ENCODE measurements at places on chromosomes 6 and 20. TPM values are rescaled to one million over a fixed set of nuclear protein-coding genes. Genes with fewer than 3 reads are reported as not detected.

Gene EYA2
- not detected for total RNA-seq

Gene LY6G5B
- 23.5 TPM for total RNA-seq

Gene KHDC3L
- total RNA-seq, result not detected

Gene CD24
- 0.10 TPM for total RNA-seq

Gene TPD52L1
- 0.33 TPM for total RNA-seq

Gene SMLR1
- total RNA-seq, result not detected

Gene TXLNB
- total RNA-seq, result 0.76 TPM

Gene MUC21
- total RNA-seq, result not detected

Gene GTPBP2
- 87.5 TPM for total RNA-seq

Gene STX11
- 9.9 TPM for total RNA-seq

Gene HSF2
- 13.2 TPM for total RNA-seq

Gene PTK6
- total RNA-seq, result 0.48 TPM

Gene CCM2L
- not detected for total RNA-seq

Gene LRRC1
- 3.2 TPM for total RNA-seq

Gene SCUBE3
- not detected for total RNA-seq

Gene SALL4
- not detected for total RNA-seq

Gene ANKRD66
- total RNA-seq, result not detected

Gene MYB
- total RNA-seq, result 6.4 TPM

Gene SSTR4
- not detected for total RNA-seq

Gene TMEM181
- total RNA-seq, result 19.2 TPM

Gene AGER
- 55.3 TPM for total RNA-seq

Gene HLA-DQB2
- total RNA-seq, result not detected

Gene RGS17
- not detected for total RNA-seq

Gene SMPDL3A
- 0.17 TPM for total RNA-seq

Gene PHACTR3
- not detected for total RNA-seq

Gene TPX2
- total RNA-seq, result 107 TPM

Gene SIRPD
- total RNA-seq, result not detected

Gene CPNE5
- 2.4 TPM for total RNA-seq

Gene SNAP25
- total RNA-seq, result not detected

Gene PTCRA
- total RNA-seq, result not detected

Gene PPP1R10
- 115 TPM for total RNA-seq

Gene PEX6
- 27.1 TPM for total RNA-seq

Gene PDE10A
- total RNA-seq, result not detected

Gene GSTA2
- total RNA-seq, result not detected

Gene ZC3H12D
- total RNA-seq, result 15.2 TPM

Gene PHACTR1
- total RNA-seq, result 0.03 TPM

Gene SLC13A3
- total RNA-seq, result not detected

Gene HLA-A
- 1,764 TPM for total RNA-seq

Gene PTPRA
- total RNA-seq, result 56.6 TPM

Gene ADGRF5
- not detected for total RNA-seq

Gene CHRNA4
- total RNA-seq, result not detected

Gene DCDC2
- total RNA-seq, result not detected

Gene SLC17A4
- not detected for total RNA-seq

Gene SLC17A5
- total RNA-seq, result 9.1 TPM

Gene RPN2
- 143 TPM for total RNA-seq

Gene SLC2A10
- not detected for total RNA-seq

Gene PTCHD4
- total RNA-seq, result not detected

Gene MYBL2
- total RNA-seq, result 64.7 TPM

Gene TMEM30A
- 65.2 TPM for total RNA-seq

Gene TINAG
- total RNA-seq, result not detected

Gene ETV7
- total RNA-seq, result 5.3 TPM

Data from activated naive CD4-positive, alpha-beta T cell treated with anti-CD3 and anti-CD28 coated beads, Interleukin-2, amount 10 ng/mL, durations not matched to agents 5 hours and 36 hours (primary cell).